ENCODE measurements at places on chromosomes 1 and 21. TPM values are rescaled to one million over a fixed set of nuclear protein-coding genes. Genes with fewer than 3 reads are reported as not detected.

DNM3 gene
- 2.1 TPM for total RNA-seq

IL12RB2 gene
- 2.9 TPM for total RNA-seq

DNA sequence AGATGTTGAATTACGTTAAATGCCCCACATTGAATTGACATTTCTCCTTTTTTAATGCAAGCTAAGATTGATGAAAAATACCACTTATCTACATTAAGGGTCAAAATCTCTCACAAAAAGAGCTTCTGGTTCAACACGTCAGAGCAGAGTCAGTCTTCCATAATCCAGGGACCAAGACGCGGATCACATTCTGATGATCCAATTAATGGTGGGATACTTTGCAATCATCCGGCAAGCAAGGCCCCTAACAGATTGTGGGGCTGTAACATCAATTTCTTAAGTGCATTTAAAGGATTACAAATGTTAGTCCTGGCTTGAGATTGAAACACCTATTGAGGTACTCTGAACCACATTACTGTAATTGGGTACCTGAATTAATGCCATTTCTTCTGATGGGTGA, 120.2 kb upstream of the ESRRG start:
- DNase-seq = no peak

ZMYND12 gene
- total RNA-seq = 0.26 TPM

DNA sequence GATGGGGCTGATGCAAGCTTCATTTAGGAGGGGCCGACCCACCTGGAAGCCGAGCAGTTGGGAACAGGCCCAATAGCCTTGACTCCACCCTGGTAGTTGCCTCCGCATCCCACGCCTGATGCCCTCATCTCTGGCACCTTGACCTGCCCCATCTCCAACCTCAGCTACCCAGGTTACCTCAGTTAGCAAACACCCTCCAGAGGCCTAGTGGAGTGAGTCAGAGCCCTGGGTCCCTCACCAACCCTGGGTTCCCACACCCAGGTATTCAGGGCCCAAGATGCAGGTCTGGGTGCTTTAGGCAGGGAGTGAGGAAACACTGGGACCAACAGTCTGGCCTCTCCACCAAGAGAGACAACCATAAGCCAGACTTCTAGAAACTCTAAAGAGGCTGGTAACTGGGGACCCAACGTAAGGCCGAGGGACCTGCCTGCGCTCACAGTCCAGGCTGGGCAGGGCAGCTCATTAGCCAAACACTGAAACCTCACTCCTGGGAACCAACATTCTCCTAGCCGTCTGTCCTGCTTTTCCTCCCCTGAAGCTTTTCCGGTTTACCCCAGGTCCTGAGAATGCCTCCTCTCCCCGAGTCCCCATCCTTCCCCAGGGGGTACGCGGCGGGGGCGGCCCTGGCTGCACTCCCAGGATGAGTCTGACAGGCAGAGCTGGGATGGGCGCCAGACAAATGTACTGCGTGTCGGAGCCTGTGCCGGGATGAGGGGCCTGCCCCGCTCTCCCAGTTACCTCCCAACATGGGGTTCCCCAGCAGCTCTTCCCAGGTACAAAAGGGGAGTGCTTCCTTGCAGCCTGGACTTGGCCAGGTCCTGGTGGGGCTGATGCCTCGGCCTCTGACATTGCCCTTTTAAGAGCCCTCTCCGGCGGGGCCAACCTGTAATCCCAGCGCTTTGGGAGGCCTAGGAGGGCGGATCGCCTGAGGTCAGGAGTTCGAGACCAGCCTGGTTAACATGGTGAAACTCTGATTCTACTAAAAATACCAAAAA, 8.9 kb upstream of the CELSR2 start:
- DNase-seq = no peak

FMO3 gene
- total RNA-seq = not detected

- DNase-seq = no peak
Measured at GRCh38 chr21:41156142-41156541, 11.8 kb upstream of the BACE2 start.

DNA sequence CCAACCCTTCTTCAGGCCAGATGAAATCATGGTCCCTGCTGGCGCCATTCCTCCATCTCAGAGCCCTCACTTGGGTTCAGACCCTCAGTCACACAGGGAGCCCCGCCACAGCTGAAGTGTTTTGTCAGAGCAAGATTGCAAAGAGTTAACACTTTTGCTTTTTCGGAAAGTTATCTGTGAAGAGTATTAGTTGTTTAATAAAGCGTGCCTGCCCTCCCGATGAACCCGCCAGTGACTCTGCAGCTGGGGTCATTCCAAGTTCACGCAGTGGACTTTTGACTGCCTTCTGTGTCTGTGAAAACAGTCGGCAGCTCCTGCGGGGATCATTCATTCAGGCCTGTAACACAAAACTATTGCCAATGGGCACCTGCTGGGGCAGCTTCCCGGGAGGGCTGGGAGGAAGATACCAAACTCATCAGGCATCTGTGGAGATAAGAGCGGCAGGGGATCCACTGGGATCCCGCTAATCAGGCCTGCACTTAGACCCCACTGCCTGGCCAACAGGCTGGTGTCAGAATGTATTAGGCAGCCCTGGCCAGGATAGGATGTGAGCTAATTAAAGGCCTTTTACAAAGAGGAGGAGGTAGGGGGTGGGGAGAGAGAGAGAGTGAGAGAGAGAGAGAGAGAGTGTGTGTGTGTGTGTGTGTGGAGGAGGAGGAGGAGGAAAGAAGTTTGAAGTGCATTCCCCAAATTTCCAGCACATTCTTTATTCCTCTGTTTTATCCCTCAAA, 184.5 kb downstream of the DHRS3 start:
- DNase-seq = no peak

HPCAL4 gene
- 28.5 TPM for total RNA-seq

GRCh38 chr1:17551755-17552234, 12.3 kb downstream of the ARHGEF10L start:
- no peak for DNase-seq

COL16A1 gene
- not detected for total RNA-seq

KIF17 gene
- total RNA-seq = not detected

DNA sequence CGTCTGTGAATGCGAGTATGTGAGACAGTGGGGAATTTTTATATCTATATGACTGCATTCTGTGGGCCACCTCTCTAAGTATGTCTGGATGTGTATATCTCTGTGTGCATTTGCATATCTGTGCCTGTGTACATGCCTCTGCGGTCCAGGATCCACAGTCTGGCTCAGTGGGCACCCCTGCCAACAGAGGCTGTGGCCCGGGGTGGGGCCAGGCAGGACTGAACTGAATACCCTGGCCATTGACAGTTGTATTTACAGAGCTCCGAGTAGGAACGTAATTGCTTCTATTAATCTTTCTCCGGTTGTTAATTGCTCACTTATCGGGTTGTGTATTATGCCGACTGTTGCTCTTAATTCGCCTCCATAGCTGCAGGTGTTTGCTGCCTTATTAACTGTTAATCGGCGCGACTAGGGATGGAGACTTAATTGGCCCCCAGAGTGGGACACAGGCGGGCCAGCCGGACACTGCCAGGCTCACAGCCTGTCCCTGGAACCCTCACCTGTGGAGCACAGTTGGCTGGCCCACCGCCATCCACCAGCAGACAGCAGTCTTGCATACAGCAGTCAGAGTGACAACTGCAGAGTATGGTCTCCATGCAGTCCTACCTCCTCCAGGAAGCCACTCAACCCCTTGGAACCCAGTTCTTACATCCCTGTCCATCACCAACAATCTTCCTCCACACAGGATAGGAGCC, 22.4 kb upstream of the ADGRB2 start:
- DNase-seq = no peak

DNA sequence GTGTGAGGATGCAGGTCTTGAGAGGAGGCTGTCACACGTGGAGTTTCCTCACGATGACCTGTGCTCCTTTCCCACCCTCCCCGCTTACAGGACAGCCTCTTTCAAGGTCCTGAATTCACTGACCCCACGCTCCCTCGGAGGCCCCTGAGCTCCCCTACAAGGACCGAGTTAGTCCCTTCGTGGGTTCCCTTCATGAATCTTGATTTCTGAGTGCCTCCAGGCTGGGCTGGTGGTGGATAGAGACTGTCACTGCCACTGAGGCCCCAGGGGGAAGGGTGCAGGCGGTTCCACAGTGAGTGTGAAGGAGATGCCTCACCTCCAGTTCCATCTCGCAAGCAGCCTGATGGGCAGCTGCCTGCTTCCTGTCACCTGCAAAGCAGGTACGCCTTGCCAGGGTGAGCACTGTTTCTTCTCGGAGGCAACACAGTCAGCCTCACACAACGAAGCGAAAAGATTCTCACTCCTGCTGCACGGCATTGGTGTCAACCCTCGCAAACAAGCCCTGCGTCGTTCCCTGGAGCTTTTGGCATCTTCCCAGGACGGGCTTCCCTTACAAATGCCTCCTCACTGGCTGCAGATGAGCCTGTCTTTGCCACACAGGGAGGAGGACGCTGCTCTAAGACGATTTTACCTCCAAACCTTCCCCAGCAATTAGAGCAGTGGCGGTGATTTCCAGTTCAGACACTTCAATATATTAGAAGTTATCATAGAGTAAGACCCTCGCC, 26.7 kb upstream of the PCP4 start:
- no peak for DNase-seq

VCAM1 gene
- 0.36 TPM for total RNA-seq

AKR7A3 gene
- 2.0 TPM for total RNA-seq

- no peak for DNase-seq
Measured at GRCh38 chr1:26281971-26282370, 2.1 kb downstream of the SH3BGRL3 start.

- DNase-seq = no peak
Measured at GRCh38 chr1:165647970-165648369, 16.9 kb downstream of the MGST3 start.

- DNase-seq = no peak
Measured at GRCh38 chr21:46214478-46215340, 13.9 kb downstream of the LSS start.

DNA sequence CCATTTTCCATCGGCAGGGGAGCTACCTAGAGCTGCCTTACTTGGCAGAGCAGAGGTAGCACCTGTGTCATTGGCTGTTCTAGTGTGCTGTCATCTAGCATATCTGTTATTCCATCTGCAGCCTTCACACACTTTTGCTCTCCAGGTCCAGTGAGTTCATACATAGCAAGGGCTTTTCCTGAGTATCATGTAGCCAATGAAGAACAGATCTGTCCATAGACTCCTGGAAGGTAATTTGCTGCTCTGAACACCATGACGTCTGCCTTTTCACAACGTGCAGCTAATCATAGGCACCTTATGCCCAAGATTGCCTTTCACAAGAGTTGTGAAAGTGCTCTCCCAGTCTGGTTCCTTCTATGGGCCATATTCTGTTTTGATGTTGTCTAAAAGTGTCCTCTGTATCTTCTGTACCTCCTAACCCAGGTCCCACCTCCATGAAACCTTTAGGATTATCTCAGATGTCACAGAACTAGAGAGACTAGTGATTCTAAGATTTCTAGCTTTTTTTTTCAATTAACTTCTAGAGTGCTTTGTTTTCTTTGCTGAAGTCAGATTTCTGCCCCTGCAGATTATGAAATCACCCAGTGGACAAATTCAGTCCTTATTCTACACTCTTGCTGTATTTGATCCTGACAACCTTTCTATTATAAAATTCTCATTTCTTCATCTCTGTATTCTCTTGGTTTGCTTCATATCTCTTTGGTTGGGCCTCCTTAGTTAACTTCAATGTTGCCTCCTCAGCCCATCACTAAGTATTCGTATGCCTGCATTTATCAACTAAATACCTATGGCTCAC, 134.8 kb downstream of the PBX1 start:
- DNase-seq = no peak

HP1BP3 gene
- 248 TPM for total RNA-seq

DNA sequence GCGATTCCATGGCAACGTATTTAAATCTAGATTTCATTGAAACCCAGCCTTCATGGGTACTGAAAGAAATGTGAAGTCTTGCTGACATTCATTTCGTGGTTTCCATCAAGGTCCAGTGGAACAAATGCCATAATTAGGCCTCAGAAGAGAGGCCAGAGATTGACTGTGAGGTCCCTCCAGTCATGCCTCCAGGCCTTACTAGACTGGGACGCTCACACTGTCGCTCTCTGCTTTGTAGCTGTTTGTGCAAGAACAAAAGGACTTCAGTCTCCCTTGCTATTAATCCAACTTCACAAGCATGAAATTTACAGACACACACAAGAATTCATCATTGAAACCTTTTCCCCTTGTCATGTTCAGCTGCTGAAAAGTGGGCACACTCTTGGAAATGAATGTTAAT, 180.4 kb upstream of the FOXD3 start:
- DNase-seq = no peak

GRCh38 chr1:218363141-218363540, 18.0 kb downstream of the TGFB2 start:
- DNase-seq = no peak

TBX15 gene
- total RNA-seq = 0.12 TPM

DNA sequence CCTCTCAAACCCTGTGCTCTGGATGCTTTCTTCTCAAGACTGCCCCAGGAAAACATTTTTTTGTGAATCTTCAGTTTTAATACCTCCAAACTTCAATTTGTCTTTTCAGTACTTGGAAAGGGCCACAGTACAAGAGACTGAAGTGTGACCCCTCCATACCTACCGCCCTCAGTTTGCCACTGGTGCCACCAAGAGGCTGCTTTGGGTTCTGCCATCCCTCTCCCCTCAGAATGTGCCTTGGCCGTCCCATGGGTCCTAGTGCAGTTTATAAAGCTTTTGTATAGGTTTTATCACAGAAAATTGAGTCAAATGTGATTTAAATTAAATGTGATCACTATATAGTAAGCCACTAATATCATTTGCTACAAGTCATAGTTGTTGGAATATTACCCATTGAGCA, 60.8 kb upstream of the PGD start:
- DNase-seq = peak; percentile 3

GRCh38 chr1:157562515-157562914, 10.2 kb upstream of the FCRL5 start:
- no peak for DNase-seq

NCAM2 gene
- total RNA-seq = not detected

DNA sequence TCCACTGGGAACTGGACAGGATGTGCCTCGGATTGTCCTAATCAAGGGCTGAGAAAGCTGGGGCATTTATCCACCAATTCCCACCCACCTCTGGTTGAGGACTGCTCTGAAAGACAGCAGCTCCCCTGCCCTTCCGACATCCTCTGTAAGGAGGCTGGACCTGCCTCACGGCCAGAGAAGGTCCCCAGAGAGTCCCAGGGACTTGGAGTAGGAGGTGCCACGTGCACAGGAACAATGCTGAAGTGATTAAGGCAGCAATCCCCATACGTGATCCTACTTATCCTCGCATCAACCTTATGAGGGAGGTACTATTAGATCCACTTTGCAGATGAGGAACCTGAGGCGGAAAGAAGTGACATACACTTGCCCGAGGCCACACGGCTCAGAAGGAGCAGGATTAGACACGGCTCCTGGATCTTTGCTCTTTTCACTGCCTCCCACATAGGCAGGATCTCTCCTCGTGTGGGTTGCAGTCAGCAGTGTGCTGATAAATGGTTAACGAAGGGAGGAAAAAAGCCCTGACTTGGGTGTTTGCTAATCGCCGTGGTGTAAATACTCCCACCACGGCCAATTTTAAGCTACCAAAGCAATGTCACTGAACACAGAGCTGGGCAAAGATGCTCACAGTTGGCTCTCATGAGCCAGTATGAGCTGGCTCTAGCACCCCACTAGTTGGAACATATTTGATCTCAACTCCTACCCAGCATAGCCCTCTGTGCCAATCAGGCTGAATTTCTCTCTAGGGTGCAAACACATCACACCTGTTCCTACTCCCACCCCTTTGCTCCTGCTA, 18.6 kb upstream of the LDLRAP1 start:
- no peak for DNase-seq

GRCh38 chr1:64212031-64212430, 8.6 kb downstream of the UBE2U start:
- no peak for DNase-seq

LPAR3 gene
- total RNA-seq = 0.76 TPM

All from T-cell (primary cell).